RPMI7951 (cell line): ENCODE measurements at places on chromosomes 4 and X.

- no peak for DNase-seq
Observed at GRCh38 chr4:2786794-2787229, 6.1 kb upstream of the SH3BP2 start.

DNA sequence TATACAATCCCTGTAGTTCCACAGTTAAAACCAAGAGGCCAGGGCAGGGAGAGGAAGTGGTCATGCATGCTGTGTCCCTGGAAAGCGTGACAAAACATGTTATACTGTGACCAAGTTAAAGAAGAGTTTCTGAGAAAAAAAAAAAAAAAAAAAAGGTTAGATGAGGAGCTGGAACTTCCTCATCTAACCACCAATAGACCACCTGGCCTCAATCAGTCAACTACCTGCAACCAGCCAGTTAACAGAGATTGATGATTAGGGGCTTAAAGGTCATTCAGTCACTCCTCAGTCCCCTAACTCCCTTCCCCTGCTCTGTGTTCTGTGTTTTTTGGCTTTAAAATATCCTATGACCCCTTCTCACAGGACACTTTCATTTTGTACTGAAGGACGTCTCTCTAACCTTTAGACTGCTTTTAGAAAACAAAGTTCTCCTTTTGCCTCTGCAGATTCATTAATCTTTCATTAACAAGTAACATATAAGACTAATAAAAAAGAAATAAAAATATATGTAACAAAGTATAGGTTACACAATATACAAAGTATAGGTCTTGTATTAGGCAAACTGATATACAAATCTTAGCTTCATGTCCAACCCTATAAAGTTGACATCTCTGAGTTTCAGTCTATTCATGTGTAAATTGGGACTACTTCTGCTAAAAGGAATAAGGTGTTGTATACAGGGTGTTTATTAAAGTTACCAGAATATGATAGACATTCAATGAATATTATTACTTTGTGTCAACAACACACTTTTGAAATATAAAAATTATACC, 179.1 kb upstream of the NDST4 start:
- no peak for DNase-seq

DNA sequence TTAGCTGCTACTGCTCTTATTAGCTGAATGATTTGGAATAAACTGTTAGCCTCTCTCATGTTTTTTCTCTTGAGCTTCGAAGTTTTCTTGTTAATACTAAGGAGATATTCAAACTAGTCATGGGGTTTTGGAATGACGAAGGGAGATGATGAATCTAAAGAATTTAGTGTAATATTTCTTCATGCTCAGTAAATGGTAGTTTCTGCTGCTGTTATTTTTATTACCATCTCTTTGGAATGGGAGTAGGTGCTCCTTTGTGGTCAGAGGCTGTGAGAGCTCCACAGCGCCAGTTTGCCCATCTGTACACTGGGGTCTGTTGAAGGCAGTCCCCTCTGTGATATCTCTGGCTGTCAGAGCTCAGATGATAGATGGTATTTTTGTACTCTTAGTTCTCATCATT, 33.7 kb downstream of the HTT start:
- no peak for DNase-seq

- DNase-seq = no peak
Observed at GRCh38 chrX:39450234-39450977, 647.4 kb downstream of the BCOR start.

DNA sequence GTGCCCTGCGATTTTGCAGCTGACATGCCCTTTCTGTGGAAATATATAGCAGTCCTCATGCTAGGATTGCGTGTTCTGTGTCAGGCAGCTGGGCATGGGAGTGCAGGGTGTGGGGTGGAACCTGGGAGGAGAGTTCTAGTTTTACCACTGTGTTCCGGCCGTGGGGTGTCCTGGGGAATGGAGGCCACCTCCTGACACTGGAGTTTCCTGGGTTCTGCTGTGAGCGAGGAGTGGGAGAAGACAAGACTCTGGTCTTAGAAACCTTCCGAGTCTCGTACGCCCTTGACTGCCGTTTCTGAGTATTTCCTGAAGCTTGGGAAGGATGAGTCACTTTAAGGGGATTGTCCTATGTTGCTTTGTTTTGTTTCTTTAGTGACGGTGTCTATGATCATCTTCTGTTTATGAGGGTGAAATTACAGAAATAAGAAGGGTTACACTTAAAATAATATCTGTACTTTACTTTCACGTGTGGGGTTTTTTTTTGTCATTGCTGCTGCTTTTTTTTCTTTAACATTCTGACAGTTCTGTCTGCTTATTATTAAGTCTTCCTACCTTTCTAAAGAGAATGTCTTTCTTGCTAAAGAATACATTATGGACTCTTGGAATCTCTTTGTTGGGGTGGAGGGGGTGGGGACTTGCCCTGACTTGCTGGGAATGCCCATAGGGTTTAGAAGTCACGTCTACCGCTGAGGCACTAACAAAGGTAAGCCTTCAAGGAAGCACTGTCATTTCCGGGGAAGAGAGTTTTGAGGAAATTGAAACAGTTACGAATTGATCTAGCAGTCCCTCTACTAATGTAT, 19.1 kb downstream of the CD99 start:
- peak; percentile 84 for DNase-seq

- peak; percentile 87 for DNase-seq
Observed at GRCh38 chr4:40333921-40334352, 1.2 kb upstream of the CHRNA9 start.

DNA sequence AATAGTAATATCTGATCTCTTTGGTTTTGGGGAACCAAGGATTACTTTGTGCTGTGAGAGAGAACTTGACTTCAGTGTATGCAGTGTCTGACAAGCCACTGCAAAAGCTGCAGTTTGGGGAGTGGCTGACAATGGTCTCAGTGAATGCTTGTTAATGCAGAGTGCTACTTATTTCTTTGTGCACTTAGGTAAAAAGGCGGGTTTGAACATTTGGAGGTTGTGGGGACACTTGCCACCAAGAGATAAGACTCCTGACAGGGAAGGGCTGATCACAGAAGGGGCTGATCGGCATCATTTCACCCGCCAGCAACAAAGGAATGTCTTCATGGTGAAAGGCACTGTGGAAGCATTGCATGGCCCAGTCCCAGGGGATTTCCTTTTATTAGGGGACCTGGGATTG, 28.6 kb upstream of the USP46 start:
- DNase-seq = no peak

GRCh38 chr4:111074523-111075114, 451.7 kb upstream of the PITX2 start:
- DNase-seq = no peak

- no peak for DNase-seq
Observed at GRCh38 chr4:140800666-140801065, 44.5 kb upstream of the TBC1D9 start.
